ENCODE measurements at places on chromosomes 11 and 22.

- no peak for DNase-seq
Observed at GRCh38 chr11:7021318-7021717, 1.0 kb downstream of the NLRP14 start.

DNA sequence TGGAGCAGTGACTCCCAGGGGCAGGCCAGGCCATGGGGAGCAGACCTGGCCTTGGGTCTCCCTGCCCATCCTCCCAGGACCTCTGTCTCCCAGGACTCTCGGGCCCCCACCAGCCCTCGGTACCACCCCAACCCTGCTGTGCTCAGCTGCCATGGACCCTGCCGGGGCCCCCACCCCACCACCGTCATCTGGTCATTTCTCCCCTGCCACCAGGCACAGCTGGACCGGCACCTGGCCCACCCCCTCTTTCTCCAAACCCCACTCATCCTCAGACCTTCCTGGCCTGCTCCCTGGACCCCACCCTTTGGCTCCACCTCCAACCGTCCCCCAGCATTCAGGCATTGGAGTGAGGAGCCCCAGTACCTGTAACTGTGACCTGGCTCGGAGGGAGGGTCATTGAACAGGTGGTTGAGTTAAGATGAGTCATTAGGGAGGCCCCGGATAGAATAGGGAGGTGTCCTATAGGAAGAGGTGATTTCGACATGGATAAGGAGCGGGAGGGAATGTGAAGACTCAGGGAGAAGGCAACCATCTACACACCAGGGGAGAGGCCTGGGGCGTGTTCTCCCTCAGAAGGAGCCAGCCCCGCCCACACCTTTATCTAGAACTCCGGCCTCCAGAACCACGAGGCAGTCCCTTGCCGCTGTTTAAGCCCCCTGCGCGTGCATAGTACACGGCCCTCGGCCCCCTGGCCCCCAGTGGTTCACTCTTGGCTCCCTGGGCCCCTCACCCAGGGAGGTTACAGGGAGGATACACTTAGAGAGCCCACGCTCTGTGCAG, 1395.9 kb downstream of the BRD1 start:
- DNase-seq = no peak

GRCh38 chr22:37053310-37054055, 1.9 kb downstream of the KCTD17 start:
- DNase-seq = no peak

- DNase-seq = no peak
Observed at GRCh38 chr11:120749395-120749794, 237.8 kb downstream of the GRIK4 start.

GRCh38 chr11:125157953-125158680, 6.4 kb upstream of the PKNOX2 start:
- no peak for DNase-seq

DNA sequence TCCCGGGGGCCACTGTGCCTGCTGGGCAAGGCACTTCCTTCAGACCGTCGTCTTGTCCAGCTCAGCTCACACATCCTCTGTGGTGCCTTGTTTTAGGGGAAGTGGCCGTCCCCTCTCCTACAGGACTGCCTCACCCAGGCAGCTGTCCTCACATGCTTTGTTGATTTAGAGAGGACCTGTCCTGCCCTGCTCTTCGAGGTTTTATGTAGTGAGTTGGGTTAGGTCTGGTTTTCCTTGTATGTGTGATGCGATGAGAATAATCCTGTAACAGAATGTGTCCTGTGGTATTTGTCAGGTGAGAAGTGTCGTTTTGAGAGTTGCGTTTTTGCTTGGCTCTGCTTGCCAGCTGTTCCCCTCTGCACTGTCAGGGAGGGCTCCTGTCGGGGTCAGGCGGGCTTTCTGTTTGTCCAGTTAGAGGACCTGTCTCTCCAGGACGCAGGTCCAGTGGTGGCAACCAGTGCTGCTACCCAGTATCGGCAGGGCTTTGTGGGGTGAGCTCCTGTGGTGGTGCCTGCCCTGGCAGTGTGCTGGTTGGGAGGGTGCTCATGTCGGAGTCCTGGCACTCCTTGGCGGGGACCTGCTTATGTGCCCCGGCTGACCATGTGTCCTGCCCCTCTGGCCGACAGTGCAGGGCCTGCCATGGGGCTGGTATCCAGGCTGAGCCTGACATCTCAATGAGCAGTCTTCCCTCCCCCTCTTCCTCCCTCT, 41.3 kb downstream of the MUC6 start:
- DNase-seq = no peak

DNA sequence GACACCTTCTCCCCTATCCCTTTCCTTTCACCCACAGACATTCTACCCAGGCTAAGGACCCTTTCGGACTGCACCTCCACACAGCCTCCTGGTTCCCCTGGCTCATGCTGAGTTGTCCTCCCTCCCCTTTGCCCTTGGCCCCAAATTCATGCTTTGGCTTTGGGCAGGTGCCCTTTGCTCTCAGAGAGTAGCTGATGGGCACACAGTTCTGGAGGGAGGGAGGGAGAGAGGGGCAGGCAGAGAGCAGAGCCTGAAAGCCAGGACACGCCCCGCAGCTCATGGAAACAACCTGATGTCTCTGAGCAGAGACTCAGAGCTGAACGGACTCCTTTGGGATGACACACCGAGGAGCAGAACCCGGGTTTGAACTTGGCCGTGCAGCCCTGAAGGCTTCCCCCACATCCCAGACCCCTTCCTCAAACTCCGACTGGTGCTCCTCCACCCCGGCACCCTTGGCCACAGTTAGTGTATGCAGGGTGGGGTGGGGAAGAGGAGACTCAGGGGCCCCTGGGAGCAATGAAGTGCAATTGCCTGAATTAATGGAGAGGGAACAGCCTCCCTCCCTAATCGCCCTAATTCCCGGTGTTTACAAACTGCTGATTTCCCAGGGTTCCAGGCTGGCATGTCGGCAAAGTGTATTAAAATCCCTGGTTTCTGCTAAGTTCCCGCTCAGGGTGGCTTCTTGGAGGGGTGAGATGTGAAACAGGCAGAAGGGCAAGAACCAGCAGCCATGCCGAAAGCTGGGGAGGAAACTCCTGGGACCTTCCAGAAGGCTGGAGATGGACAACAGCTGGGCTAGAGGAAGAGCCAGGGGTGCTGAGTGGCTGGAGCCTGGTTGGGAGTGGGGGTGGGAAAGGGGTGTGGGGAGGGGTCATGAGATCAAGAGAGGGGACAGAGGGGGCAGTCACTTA, 71.2 kb upstream of the SHISAL1 start:
- no peak for DNase-seq

GRCh38 chr11:27512238-27512637, 5.7 kb upstream of the LIN7C start:
- no peak for DNase-seq
